ENCODE measurements at places on chromosomes 13 and 19.

GRCh38 chr19:13077240-13077639, 25.4 kb downstream of the LYL1 start:
- DNase-seq: no peak

DNA sequence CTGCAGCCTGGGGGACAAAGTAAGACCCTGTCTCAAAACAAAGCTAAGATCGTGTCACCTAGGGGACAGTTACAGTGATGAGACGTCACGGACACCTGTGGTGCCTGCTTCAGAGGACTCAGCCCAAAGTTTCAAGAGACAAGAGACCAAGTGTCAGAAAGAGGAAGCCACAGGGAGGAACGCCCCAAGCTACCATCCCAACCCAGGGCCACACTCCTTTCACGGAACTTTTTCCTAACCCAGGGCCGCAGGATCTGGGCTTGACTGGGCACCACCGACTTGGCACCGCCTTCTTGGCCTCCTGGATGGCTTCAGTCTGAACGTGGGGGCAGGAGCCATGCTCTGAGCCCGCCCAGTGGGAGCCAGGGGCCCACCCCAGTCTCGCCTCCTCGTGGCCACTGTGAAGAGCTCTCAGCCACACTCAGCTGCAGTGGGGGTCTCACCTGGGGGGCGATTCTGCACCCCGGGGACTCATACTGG, 8.5 kb downstream of the MOB3A start:
- no peak for DNase-seq

DNA sequence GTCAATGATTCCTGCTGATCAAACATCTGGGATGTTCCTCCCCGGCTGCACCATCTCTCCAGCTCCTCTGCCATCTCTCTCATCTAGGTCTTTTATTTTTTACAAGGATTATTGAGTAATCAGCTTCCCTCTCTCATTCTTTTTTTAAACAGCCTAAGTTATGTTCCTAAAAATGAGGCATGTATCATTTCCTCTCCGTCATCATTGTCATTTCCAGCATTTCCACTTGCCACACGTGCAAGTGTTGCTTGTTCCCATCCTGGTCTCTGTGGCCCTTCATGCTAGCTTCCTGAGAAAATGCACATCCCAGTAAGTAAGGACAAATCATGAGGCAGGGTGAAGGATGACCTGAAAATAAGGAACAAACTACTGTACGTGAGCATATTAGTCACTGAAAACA, 102.7 kb upstream of the POSTN start:
- DNase-seq: no peak

DNA sequence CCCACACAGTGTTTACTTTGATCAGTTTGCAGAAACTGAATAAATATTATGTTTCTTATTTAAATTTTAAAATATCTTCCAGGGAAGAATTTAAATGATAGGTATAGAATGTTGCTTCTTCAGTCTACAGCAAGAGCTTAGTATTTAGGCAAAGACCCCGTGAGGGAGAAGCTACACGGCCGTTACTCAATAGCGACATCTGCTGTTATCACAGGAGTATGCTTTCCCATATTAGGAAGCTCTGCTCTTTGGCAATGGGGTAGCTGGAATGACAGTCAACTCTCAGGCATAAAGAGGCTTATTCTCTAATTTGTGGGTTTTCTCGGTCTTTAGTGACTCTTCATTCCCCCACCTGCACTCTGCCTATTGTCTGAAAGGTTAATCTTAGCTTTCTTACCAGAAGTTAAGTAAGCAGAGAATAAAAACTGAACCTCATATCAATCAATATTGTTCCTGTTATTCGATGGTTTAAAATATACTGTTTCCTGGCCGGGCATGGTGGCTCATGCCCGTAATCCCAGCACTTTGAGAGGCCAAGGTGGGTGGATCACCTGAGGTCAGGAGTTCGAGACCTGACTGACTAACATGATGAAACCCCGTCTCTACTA, 13.2 kb upstream of the LHFPL6 start:
- peak; percentile 72 for DNase-seq

GRCh38 chr19:48992581-48993174, 431 bp downstream of the GYS1 start:
- DNase-seq: no peak

DNA sequence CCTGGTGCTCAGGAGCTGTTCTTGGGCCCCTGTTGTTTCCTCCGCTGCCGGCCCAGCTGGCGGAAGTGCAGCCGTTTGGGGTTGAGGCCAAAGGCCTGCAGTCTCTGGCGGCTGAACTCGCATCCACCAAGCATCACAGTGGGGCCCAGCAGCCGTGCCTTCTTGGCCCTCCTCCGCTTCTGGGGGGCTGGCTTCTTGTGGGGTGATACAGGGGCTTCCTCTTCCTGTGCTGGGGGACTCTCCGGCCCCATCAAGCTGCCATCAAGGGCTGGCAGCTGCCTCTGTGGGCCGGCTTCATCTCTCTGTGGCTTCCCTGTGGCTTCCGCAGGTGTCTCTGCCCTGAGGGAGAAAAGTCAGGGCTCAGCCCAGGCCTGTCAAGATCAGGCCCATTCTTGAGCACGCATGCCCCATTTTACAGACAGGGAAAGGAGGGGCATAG, 10.3 kb downstream of the ATG4D start:
- DNase-seq: no peak

- no peak for DNase-seq
Observed at GRCh38 chr19:20367811-20368294, 197.7 kb downstream of the ZNF737 start.

DNA sequence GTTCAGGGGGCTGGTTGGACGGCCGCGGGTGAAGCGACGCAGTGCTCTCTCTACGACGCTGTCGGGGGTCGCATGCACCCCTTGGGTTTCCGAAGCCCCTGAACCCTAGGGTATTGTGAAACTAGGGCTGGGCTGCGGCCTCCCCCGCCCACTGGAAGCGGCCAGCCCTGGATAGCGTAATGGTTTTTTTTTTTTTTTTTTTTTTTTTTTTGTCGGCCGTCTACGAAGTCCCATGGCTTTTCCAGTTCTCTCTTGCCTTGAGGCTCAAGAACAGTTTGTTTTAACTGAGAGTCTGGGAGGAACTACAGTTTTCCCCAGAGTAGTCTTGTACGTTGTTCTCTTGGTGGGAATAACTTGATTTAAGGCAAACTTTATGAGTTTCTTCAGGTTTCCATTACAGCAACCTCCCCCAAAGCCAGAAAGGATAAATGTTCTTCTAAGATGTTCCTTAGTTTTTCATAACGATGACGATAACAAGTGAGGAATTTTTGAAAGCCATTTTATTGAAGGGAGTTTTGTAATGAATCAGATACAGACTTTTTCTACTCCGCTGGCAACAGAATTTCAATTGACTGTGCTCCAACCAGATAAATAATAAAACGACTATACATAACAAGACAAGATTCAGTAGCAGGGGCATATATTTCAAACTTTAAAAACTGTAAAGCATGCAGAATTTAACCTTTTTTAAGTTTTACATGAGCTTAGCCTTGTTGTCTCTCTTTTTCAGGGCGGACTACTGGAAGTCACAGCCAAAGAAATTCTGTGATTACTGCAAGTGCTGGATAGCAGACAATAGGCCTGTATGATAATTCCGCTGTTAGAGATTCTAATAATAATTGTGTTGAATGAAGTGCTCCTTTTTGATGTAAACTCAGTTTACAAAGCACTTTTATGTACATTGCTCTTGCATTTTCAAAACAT, 867 bp downstream of the WBP4 start:
- DNase-seq: peak; percentile 64

- no peak for DNase-seq
Observed at GRCh38 chr13:40624383-40624782, 42.1 kb downstream of the FOXO1 start.

DNA sequence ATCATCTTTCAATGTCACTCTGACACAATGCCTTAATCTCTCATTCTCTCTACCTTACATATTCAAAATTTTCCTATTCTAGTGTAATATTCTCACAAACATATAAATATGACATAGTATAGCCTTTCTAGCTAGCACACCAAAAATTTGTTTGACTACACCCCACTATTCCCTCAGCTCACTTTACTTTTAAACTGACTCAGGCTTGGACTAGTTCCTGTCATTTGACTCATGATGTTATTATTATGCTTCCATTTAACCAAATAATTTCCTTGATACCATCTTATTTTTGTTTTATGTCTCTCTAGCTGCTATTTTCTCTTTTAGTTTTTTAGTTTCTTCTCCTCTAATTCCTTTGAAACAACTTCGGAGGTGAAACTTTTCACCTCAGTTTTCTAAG, 1745.6 kb upstream of the PCDH20 start:
- no peak for DNase-seq

DNA sequence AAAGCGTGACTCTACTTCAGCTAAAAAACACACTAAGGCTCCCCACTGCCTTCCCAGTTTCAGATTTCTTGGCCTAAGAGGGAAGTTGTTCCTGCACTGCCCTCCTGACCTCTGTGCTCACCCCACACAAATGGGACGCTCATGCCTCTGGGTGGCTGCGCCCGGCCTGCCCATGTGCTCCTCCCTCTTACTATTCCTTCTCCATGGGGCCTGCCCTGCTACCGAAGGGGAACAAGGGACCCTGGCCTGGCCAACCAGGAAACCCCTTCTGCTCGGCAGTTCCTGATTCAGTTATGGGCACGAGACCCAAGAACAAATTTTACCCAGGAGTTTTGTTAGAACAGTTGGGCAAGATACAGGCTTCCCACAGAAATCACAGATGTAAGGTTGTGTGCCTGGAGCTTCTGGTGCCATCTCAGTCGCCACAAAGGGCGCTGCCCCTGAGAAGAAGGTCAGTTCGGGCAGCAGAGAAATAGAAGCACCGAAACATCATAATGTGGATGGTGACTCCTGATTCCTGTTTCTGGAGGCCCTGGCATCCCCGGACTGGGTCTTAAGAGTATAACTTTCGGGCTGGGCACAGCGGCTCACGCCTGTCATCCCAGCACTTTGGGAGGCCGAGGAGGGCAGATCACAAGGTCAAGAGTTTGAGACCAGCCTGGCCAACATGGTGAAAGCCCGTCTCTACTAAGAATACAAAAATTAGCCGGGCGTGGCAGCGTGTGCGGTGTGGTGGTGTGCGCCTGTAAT, 5.4 kb upstream of the PLPP2 start:
- DNase-seq: no peak

DNA sequence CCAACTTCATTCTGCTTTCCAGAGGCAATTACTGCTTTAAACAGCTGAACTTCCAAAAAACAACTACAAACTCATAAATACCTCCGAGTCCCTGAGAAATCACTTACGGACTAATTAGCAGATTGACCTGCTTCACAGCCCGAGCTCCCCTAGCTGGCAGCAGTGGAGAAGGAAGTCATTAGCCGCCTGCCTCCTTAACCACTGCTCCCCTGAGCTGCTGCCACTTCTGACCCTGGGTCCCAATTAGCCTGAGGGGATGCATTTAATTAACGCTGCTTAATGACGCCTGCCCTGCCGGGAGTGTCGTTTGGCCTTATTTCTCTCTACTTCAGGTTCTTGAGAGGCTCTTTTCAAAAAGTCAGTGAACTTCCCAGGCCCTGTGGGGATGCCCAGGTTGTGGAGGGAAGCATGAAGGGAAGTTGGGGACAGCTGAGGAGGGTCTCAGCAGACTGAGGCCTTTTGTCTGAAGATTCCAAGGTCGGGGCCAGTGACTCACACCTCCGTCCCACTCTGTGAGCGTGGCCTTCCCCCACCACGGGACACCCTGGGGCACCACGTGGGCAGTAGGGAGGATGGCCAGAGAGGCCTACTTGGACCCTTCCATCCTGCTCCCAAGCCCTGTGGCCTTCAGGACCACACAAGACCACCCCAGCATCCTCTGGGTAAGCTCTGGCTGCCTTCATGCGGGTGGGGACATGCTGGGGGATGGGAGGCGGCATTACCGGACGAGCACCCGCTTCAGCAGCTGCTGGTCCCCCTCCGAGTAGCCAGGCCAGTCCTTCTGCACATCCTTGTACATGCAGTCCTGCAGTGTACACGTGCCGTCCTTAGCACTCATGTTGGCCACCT, 19.8 kb upstream of the ISYNA1 start:
- no peak for DNase-seq

DNA sequence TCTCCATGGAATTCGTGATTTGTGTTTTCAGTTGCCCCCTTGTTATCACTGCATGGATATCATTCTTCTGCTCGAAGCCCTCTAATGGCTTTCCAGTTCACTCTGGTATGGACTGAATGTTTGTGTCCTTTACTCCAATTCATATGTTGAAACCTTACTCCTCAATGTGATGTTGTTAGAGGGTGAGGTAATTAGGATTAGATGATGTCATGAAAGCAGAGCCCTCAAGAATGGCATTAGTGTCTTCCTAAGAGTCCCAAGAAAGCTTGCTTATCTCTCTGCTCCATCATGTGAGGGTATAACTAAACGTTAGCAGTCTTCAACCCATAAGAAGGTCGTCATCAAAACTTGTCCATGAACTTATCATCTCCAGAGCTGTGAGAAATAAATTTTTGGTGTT, 1626.3 kb upstream of the MIR17HG start:
- no peak for DNase-seq

DNA sequence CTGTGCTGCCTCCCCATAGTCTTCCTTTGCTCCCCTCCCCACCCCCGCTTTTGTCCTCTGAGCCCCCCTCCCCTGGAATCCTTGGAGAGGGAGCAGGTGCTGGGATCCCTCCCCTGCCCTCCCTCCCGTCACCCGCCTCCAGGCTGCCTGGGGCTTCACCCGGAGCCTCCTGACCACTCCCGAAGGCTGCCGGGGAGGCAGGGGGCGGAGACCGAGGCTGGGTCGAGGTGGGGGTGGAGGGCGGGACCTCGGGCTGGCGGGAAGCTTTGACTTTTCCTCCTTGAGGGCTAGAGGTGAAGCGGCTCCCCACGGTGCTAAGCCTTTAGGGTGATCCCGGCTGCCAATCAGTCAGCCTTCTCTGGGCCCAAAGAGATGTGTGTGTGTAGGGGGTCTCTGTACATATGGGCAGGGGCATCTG, 1.5 kb downstream of the KMT5C start:
- DNase-seq: peak; percentile 60

DNA sequence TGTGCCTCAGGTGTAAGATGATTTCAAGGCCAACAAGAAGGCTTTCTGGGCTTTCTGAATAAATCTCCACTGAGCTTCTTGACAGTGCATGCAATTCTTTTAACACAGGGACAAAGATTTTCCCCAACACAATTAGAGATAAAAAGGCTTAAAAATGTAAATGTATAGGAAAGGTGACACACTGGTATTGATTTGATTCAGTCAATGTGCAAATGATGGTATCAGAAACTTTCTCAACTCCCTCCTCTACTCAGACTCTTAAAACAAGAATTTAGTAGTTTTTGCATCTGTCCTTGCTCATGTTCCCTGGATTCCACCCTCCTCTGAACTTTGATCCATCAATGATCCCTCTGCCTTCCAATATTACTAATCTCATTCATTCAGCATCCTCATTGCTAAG, 111.6 kb upstream of the FNDC3A start:
- no peak for DNase-seq

DNA sequence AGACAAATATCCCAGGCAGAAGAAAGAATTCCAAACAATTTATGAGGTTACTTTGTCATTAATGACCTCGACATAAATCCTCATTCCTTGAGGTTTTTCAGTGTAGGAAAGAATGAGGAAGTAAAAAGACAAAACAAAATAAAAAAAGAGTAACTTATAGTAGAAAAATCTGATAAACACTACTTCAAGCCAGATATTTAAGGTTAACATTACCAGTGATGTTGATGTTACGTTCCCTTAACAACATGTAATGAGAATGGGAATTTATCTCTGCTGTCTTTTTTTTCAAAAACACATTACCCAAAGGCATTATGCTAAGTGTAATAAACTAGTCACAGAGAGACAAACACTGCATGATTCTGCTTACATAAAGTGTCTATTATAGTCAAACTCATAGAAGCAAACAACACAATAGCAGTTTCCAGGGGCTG, 935.1 kb downstream of the SLITRK1 start:
- DNase-seq: no peak
